Activated naive CD4-positive, alpha-beta T cell treated with anti-CD3 and anti-CD28 coated beads, Interleukin-2, amount 50 U/mL, for 16 hours (primary cell): ENCODE measurements at places on chromosomes 3 and 15.
A peak's percentile ranks its signal among the peaks of the same experiment; 100 is the strongest.

DNA sequence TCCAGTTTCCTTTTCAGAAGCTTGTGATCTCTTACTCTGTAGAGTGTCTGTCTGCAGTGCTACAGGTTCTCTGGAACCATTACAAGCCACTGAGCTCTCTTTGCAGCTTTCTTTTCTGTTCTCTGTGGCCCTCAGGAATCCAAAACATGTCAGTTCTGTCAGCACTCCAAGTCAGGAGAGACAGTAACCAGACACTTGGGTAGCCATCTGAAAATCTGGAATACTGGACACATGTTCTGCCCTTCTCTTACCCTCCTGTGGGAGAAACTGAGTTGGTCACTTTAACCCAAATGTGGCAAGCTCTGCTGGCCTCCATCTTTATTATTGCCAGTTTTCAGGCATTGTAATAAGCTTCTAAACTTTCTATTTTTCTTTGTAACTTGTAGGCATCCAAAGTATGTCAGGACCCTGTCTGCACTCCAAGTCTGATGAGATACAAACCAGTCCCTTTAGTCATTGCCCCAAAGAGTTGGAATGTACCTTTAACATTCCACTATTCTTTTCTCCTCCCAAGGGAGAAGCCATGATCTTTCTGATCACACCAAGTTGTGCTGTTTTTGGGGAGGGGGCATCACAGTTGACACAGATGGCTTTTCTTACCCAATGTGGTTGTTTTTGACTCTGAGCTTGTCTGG, 183.7 kb downstream of the DPH6 start:
- no peak for DNase-seq

DNA sequence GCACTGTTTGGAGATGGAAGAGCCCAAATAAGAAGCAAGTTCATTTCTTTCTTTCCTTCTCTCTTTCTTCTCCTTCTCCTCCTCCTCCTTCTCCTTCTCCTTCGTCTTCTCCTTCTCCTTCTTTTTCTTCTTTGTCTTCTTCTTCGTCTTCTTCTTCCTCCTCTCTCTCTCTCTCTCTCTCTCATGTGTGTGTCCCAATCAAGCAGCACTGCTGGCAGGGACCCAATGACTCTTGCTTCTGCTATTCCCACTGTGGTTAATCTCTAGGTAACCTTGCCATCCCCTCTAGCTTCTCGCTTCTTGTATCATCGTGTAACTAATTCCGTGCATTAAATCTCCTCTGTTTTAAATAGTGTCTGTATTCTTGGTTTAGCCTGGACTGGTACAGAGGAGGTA, 26.1 kb upstream of the ZNF280D start:
- no peak for DNase-seq

DNA sequence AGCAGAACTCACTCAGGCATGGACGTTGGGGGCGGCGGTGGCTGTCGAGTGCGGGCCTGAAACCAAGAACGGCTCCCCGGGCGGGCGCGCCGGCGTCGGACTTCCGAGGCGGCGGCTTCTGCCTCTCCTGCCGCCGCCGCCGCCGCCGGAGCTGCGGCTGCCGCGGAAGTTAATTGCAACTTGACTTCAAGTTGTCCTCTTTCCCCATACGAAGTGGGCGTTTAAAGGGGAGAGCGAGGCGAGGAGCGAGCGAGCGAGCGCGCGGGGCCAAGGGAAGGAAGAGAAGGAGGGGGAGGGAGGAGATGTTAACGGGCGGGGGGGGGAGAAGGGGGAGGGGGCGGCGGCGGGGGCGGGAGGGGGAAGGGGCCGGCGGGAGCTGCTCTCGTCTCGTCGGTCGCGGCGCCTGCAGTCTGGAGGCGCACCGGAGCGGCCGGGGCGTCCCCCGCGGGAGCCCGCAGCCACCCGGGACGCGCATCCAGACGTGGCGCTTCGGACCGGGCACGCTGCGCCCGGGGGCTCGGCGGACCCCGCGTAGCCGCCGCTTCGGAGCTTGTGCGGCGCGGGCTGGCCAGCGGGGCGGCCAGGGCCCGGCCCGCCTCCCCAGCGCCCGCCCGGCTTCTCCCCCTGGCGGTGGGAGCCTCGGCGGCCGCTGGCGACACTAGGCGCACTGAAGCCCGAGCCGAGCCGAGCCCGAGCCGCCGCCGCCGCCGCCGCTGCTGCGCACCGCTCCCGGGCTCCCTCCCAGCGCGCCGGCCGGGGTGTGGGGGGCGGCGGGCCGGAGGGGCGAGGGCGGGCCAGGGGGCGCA, 19.7 kb upstream of the SATB1 start:
- peak; percentile 79 for DNase-seq

GRCh38 chr3:23778446-23778845, 27.3 kb upstream of the UBE2E1 start:
- DNase-seq, result no peak

GRCh38 chr15:48718646-48719045, 73.1 kb upstream of the FBN1 start:
- DNase-seq, result no peak

GRCh38 chr3:59565125-59565524, 515.3 kb upstream of the CFAP20DC start:
- DNase-seq, result no peak

GRCh38 chr3:59572106-59572505, 522.3 kb upstream of the CFAP20DC start:
- DNase-seq, result no peak

DNA sequence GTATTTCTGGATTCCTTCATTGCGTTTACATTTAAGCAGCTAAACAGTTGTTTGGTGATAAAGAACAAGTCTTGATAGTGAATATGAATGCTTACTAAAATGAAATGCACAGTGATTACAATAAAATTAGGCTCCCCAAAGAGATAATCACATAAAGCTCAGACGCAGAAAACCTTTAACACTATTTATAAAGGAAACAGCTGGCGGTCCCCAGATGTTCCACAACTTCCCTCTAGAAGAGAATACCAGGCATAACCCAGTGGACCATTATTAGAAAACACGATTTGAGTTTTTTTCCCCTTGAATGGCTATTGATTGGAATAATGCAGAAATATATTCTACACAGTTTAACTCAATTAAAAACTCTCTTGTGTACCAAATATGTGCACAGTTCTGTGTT, 573.2 kb downstream of the DIPK2A start:
- DNase-seq, result no peak

- no peak for DNase-seq
Observed at GRCh38 chr15:80925597-80926059, 64.0 kb downstream of the MESD start.

- no peak for DNase-seq
Observed at GRCh38 chr3:41987627-41988026, 25.7 kb upstream of the ULK4 start.

DNA sequence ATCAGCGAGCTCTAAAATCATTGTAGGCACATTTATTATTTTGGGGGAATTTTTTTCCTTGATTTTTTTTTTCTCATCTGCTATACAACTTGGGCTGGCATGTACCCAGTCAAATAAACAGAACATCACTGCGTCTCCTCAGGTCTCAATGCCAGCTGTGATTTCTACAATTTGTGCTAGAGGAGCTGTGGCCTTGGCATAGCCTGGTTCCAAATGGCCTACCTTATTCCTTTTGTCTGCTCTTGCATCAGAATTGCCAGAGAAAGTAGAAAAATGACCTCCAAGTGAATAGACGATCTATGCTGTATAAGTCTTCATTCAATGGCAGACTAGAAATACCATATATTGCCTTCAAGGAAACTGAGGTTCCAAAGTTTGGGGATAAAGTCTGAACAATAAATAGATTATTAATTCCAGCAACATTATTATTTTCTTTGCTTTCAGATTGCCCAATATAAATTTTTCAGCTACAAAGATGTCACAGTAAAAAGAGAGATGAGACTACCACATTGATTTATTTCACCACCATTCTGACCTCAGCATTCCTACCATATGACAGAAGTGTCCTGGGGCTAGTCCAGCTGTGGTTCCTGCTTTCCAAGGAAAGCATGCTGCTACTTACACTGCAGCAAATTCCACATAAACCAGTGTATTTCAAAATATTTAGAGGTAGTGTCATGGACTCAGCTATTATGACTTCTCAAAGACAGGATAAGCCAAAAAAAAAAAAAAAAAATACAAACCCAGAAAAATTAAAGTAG, 493.9 kb upstream of the ZNF385D start:
- no peak for DNase-seq

DNA sequence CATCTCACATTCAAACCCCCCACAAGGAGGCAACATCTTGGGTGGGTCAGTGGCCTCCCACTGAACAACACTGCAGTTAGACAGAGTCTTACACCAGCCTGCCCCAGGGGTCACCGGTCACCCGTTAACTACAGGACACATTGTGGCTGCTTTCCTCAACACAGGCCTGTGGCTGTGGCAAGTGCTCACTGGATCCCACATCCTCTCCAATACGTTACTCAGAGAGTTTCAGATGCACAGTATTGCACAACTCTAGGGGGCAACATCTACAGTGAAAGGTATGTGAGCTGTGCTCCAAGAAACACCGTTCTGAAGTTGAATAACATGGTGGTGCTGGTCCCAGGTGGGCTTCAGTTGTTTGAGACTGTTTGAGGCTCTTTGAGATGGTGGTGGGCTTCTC, 41.0 kb downstream of the CTDSPL start:
- DNase-seq, result no peak

GRCh38 chr15:44011238-44011854, 183.7 kb downstream of the FRMD5 start:
- DNase-seq, result no peak

DNA sequence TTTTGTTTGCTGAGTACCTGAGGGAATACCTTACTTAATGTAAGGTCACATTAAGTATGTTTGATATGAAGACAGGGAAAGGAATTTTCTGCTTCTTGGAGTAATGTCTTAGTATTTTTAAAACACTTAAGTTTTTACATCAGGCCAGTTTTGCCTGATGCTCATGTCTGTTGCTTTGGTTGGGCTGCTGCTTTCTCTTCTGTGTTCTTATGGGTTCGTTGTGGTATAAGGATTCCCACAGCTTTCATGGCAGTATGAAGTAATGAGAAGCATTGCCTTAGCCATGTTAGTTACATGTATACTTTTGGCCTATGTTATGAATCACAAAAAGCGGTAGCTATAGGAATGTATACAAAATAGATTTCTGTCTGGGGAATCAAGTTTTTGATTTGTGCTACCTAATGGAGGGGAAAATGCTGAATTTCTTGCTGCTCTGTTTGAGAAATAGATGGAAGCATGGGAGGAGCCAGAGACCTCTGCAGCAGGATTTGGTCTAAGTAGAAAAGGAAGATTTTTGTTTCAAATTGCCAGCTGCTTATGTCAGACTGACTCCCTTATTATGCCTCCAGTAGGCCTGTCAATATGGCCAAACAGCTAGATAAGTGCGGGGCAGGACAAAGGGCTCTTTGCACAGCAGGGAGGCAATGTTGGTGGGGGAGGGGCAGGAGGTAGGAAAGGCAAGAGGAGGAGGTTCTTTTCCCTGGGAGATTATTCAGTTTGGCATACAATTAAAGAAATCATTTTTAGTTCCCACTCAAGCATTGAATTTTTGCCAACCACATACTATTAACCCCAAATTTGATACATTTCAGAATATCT, 5.2 kb downstream of the SETD5 start:
- DNase-seq, result no peak

DNA sequence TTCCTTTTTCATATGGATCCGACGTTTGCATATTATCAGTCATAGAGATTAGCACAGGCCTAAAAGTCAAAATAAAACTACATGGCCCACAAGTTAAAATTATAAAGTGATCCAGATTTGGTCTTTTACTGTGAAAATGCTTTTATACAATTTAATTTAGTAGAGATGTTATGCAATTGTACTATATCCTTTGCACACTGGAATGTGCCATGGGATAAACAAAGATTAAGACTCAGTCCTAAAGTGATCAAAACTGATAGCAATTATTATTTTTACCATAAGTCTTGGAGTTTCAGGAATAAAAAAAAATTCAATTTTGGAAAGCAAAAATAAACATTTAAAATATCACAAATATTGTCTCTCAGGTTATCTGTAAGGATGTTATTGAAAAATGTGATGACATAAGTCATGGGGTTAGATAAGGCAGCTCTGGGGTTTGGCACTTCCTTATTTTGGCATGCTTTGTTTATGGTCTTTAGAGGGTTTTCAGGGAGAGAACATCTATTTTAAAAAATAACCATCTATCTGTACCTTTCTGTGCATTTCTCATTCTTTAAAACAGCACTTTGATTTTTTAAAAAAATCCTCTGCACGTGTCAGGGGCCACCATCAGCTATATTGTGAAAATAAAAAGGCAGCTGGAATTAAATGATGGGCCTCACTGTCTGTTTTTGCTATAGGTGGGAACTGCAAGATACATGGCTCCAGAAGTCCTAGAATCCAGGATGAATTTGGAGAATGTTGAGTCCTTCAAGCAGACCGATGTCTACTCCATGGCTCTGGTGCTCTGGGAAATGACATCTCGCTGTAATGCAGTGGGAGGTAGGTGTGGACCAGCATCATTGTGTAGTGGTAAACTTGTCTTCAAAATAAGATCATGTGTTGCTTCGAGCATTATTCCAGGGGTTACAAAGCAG, 67.3 kb downstream of the TGFBR2 start:
- DNase-seq, result no peak

DNA sequence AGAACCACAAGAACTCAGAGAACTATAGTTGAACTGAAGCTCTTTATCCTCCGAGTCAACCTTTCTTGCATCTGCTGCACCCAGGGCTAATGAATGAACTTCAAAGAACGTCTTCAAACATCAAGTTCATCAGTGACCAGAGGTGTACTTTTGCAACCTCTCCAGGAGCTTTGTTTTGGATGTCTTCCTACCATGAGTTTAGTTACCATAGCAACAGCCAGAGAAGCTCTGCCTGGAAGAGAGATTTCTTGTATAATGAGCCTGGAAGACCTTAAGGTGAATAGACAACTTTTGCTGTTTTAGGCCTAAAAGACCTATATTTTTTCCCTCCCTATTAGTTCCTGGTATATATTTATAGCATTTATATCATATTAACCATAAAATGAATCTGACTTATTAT, 9.1 kb downstream of the ACTC1 start:
- DNase-seq, result no peak

DNA sequence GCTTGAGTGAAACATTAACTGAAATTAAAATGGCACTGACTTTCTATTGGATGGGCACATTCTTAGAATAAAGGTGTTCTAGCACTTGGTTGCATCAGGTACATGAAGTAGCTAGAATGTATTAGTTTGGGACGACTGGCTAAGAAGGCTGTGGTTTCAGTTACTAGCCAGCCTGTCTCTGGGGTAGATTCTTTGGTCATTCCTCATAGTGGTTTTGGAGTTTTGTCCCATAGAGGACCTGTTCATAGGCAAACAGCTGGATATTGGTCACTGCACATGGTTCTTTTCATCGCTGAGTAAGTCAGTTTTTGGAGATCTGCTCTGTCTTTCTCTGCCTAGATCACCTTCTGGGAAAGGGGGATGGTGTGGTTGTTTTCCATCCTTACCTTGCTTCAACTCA, 55.3 kb downstream of the ADAMTSL3 start:
- DNase-seq, result no peak

DNA sequence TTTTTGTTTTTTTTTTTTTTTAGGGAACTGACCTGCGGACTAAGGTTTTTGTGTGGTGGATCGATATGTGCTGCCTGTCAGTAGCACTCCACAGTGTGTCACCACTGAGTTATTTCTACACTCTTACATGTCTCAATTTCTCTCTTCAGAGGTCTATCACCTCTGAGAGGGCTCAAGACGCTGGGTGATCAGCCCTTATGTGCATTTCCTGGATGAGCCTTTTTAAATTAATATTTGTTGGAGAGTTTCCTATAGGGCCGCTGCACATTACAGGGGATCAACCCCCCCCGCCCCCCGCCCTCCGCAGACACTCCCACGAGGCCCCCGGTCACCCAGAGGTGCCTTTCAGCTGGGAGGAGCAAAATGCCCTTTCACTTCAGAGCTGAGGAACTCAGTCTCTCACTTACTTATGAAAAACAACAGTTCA, 34.5 kb upstream of the AP4E1 start:
- no peak for DNase-seq
